ENCODE measurements at places on chromosomes 6 and 20. TPM values are rescaled to one million over a fixed set of nuclear protein-coding genes. Genes with fewer than 3 reads are reported as not detected.

DNA sequence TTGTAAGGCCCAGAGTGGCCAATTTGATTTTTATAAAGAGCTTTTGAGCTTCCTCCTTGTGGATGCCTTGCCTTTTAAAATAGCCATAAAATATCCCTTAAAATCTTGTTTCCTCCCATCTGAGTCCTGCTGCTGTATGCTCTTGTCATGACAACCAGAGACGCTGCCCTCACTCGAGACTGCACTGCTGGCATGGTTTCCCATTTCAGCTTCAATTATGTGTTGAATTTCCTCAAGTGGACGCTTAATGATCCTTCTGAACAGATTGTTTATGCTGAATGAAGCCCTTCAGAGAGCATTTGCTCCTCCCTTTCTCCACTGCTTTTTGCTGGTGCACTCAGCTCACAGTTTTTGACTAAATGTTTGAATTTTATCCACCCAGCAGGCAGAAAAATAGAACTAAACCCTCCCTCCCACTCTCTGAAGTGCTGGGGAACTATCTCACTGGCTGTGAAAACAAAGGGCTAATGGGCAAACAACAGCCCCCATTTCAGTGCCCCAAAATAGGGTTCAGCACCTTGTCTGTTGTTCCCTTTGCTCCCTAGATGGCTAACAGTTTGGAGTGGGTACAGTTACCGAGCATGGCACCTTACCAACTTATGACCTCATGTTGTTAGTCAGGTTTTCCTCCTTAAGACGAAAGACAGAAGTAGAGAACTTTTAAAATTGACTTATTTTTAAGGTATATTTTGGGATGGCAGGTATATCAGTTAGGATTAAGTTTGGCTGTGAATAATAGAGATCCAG, 45.5 kb upstream of the RNF8 start:
- DNase-seq, result no peak

- no peak for DNase-seq
Measured at GRCh38 chr20:51930775-51931174, 128.5 kb upstream of the SALL4 start.

DNA sequence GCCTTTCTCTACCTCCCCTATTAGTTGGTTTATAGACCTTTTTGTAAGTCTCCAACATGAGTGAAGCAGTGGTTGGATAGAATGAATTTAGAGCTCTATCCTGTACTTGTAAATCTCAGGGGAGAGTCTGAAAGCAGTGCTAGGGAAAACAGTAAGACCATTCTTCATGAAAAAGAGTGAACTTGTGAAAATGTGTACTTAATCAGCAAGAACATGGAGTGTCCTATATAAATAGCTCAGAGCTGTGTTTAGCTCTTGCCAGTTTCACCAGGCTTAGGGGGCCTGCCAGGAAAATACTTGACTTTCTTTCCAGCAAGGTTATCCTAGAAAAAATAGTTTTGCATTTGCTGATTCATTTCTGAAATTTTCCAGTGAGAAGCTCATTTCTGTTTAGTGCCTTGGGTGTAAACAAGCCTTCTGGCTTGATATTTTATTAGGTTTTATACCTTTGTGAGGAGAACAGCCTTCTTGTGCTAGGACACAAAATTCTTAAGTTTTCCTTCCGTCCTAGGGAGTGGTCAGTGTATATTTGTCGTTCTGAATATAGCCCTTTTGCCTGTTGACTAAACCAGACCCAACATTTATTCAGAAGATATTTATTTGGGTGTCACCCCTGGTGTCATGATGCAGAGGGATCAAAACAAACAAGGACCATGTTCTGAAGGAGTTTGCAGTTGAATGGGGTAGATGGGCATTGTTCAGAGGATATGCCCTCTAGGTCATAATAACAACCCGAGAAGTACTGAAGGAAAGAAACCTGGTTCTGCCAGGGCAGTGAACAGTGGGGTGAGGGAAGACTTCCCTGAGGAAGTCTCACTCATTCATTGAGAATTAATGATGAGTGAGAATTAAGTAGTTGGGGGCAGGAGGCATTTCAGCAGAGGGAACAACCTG, 7.6 kb downstream of the ARFGEF2 start:
- DNase-seq, result no peak

- DNase-seq, result no peak
Measured at GRCh38 chr6:20569000-20569610, 34.8 kb downstream of the CDKAL1 start.

DNA sequence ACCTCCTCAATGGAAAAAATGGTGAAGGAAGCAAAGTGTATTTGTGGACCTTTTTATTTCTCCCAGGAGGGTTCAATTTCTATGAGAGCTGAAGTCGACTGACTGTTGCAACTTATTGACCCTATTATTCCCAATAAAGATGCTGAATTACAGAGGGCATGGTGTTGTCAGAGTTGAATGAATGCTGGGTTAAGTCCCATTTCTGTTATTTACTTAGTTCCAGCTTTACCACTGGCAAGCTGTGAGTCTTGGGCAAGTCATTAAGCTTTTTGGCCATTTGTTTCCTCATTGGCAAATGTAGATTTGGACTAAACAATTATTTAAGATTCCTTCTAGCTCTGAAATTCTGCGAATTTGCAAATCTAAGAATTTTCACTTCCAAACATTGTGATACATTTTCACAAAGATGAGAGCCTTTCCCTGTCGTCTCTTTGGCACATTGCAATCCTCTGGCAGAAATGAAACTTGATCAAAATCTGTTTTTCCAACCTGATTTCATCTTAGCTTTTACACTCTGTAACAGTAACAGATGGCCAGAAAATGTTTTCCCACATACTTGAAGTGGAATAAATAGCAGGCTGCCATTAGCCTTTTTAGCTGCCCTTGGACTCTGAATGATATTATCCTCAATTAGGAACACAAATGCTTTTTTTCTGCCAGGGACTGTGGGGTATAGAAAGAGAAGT, 21.3 kb downstream of the BLTP3A start:
- DNase-seq, result no peak

- no peak for DNase-seq
Measured at GRCh38 chr20:8218861-8219260, 86.8 kb downstream of the PLCB1 start.

- DNase-seq, result no peak
Measured at GRCh38 chr20:48904566-48905296, 16.8 kb upstream of the ARFGEF2 start.

DNA sequence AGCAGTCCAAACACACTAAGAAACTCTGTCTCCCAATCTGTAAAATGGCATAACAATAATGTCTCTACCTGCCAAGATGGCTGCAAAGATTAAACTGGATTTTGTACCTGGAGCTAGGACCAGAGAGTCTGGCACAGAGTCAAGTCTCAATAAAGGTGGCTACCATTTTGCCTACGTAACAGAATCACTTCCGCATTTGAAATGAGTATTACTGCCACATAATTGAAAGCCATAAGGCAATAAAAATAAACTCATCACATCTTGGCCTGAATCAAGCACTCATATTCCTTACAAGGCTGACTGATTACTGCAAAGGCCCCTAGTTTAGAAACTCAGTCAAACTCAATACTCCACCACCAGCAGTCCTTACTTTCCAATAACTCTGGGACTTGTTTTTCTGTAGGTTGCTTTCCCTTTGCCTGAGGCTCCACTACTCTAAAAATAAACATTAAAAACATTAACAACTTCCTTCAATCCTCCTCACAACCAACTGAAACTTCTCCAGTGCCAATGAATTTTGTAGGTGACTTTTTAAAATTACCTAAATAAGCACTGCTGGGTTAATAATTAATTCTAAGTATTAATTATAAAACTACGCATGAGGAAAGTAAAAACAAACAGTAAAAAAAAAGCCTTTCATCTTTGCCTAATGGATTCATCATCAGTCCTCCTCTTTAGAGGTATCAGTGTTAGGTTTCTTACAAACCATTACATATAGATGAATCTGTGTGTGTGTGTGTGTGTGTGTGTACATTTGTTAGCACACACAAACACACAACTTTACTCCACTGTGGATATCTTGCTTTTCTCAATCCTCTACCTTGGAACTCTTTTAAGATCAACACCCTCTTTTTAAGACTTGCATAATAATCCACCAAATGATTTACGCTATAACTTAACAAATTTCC, 3.7 kb downstream of the KIF16B start:
- no peak for DNase-seq

GRCh38 chr20:62555642-62556420, 80.0 kb upstream of the GATA5 start:
- no peak for DNase-seq

DNA sequence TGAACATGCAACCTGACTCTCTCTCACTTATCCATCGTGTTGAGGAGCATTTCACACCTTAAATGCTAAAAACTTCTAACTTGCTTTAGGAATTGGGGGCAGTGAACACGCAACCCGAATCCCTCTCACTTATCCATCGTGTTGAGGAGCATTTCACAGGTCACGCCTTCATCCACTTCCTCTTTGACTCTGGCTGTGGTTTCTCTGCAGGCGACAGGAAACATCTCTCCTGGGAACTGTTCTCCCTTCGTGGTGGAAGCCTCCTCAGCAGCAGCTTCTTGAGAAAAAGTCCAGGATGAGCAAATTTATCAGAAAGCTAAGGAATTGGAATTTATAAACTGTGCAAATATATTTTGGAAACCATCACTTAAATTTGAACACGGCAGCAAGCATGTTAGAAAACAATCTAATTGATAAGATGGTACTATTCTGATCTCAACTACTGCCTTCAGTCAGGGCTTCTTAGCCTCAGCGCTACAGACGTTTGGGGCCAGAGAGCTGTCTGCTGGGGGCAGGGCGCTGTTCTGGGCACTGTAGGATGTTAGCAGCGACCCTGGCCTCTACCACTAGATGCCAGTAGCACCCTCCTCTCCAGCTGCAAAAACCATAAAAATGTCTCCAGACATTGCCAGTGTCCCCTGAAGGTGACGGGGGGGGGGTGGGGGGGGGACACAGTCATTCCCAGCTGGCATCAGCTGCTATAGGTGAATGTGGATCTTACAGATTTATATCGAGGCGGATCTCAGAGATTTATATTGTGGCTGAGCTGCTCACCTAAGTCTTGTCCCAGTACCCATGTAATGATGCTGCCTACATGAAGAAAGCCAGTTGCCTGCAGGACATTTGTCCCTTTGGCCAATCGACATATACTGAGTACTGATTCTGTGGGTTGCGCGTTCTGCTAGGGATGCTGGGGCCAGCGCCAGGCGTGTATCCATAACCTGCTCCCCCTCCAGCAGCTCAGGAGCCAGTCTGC, 26.2 kb downstream of the CTCFL start:
- DNase-seq, result no peak

- DNase-seq, result no peak
Measured at GRCh38 chr6:154506582-154506981, 3.9 kb downstream of the CNKSR3 start.

- DNase-seq, result no peak
Measured at GRCh38 chr6:100774681-100775080, 106.4 kb downstream of the ASCC3 start.

- no peak for DNase-seq
Measured at GRCh38 chr6:15474196-15474595, 188.6 kb downstream of the DTNBP1 start.

GRCh38 chr6:74638412-74638811, 567.4 kb downstream of the COL12A1 start:
- DNase-seq, result no peak

- DNase-seq, result no peak
Measured at GRCh38 chr6:148999501-148999900, 252.7 kb downstream of the UST start.

GRCh38 chr20:1313236-1313964, 15.5 kb downstream of the SDCBP2 start:
- peak; percentile 52 for DNase-seq

DNA sequence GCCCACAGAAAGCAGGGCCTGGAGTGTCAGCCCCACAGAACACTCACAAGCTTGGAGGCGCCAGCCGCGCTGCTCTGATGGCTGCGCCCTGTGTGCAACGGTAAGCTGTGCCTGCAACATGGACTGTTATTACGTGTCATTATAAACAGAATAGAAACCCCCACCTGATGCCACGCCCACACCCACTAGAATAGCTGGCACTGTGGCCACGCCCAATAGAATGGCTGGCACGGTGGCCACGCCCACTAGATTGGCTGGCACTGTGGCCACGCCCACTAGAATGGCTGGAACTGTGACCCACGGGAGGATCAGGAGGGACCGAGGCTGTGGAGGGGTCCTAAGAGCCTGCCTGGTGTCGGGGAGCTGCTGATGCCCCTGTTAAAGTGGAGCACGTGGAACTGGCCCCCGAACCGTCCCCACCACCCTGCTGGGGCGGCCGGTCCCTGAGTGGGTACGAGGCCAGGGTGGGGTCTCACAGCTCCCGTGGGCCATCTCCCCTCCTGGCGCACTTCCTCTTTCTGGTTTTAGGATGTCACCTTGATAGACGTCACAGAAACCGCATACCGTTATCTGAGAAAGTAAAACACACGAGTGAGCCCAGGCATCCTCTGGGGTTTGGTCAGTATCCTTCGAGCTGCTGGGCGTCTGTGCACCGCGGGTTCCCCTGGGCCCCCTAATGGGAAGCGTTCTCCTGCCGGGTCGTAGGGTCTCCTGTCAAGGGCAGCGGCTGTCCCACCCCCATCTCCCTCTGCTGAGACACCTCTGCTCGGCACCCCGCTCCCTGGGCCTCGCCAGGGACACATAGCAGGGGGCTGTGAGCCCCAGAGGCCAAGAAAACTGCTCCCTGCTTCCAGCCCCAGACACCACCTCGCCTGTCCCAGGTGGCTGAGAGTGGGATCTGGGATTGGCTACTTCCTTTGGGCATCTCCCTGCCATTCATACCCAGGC, 25.4 kb downstream of the SLC17A9 start:
- DNase-seq, result no peak

DNA sequence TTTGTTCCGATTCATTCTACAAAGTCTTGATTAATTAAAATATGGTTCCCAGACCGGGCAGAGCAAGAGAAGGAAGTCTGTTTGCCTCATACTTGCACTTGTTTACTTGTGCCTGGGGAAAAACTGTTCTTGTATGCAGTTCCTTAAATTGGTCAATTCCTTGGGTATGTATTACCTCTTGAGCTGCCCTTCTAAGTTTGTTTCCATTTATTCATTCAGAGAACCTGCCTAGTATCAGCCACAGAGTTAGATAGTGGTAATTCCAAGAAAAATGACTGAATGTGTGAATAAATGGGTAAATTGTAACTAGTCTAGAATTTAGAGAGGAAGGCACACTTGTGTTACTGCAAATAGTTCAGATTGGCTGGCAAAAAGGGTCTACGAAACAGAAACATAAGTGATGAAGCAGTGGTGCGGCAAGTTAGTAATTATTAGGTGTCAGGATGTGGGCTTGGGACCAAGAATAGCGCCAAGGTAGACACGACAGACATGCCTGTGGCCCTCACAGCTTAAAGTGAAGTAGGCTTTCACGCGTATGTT, 525 bp upstream of the MAK start:
- DNase-seq, result no peak

- DNase-seq, result no peak
Measured at GRCh38 chr20:42204109-42204660, 586.0 kb upstream of the CHD6 start.

GRCh38 chr6:16338577-16339264, 100.3 kb downstream of the GMPR start:
- DNase-seq, result peak; percentile 57

The BHLHE23 gene
- not detected for total RNA-seq

The ENPP5 gene
- 11.7 TPM for total RNA-seq

The LINC00237 gene
- not detected for total RNA-seq

The RAET1L gene
- not detected for total RNA-seq

The GFOD1 gene
- 20.1 TPM for total RNA-seq

The JPH2 gene
- 28.4 TPM for total RNA-seq

The GLP1R gene
- total RNA-seq, result not detected

The SOBP gene
- total RNA-seq, result 32.5 TPM

The RFX6 gene
- not detected for total RNA-seq

The PRR18 gene
- total RNA-seq, result not detected

The ANKEF1 gene
- total RNA-seq, result 0.82 TPM

The CD24 gene
- total RNA-seq, result 1.1 TPM

The NMBR gene
- total RNA-seq, result 0.23 TPM

The MAP7 gene
- 0.22 TPM for total RNA-seq

The GNMT gene
- 1.1 TPM for total RNA-seq

The NDUFAF5 gene
- total RNA-seq, result 33.6 TPM

The APOM gene
- total RNA-seq, result 1.8 TPM

The CLVS2 gene
- 0.20 TPM for total RNA-seq

The GABRR1 gene
- 0.20 TPM for total RNA-seq

Measured in gastrocnemius medialis (tissue), 4 donors.